Renal cortical epithelial cell (primary cell): ENCODE measurements at places on chromosomes 5 and 9. TPM values are rescaled to one million over a fixed set of nuclear protein-coding genes. Genes with fewer than 3 reads are reported as not detected.

- DNase-seq: peak; percentile 33
Measured at GRCh38 chr9:6024035-6024554, 8.7 kb upstream of the RANBP6 start.

Gene FCN2
- total RNA-seq: not detected in 2 replicates

DNA sequence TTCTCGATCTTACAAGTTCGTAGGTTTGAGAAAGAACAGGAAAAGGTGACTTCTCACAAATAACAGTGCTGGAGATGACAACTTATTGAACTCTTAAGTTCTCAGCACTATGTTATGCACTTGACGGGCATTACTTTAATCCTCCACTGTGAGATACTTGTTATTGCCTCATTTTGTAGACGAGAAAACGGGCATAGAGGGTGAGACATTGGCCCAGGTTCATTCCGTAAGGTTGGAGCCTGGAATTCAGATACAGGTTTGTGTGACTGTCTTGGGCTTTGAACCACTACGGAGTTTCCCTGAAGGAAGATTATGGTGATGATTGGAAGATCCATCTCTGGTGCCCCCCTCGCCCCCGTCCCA lies 657 bp downstream of the MAT2B start:
- no peak for DNase-seq

Gene MARCOL
- not detected in 2 replicates for total RNA-seq

DNA sequence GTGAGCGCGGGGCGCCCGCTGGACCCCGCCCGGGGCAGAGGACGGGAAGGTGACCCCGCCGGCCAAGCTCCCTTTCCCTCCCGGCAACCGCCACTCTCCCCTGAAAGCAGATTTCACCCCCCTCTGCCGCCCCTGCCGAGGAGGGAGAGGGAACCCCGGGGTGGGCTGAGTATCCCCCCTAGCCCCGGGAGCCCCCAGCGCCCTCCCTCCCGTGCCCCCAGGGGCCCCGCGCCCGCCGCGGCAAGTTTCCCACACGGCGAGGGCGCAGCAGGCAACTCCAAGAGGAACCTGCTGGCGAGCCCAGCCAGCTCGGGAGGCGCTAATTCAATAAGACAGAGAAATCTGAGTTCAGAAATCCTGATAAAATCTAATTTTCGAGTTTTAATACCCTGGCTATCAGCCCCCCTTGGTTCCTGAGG lies 1.6 kb downstream of the NTNG2 start:
- no peak for DNase-seq

Gene TMEM38B
- total RNA-seq: 12.6 and 18.2 TPM in 2 replicates

Gene FOXD4
- total RNA-seq: 0.20 TPM in 1 of 2 replicates, not detected in the other

- no peak for DNase-seq
Measured at GRCh38 chr5:62627121-62627520, 48.5 kb downstream of the LRRC70 start.

DNA sequence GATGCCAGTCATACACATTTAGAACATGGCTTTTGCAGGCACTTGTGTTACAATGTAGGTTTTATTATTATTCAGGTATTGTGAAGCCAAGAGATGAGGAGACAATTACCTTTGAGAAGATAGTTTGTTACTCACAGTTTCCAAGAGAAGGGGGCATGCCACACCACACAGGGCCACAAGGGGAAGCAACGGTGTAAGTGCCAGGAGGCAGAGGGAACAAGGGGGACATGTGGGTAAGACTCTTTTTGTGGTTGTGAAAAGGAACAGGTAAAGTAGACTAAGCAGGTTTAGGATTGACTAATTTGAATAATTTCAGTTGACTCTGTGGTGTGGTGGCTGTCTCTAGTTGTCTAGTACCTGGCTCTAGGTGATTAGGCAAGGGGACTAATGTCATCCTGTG lies 191.2 kb downstream of the TRPM6 start:
- DNase-seq: no peak

- no peak for DNase-seq
Measured at GRCh38 chr9:111630182-111630963, 761 bp upstream of the DNAJC25 start.

- DNase-seq: no peak
Measured at GRCh38 chr5:352639-353611, 31.4 kb downstream of the AHRR start.
